Esophagus muscularis mucosa (tissue), 4 donors: ENCODE measurements at places on chromosomes 1 and 21. TPM values are rescaled to one million over a fixed set of nuclear protein-coding genes. Genes with fewer than 3 reads are reported as not detected.

Gene MANEAL
- 1.4 TPM for total RNA-seq

DNA sequence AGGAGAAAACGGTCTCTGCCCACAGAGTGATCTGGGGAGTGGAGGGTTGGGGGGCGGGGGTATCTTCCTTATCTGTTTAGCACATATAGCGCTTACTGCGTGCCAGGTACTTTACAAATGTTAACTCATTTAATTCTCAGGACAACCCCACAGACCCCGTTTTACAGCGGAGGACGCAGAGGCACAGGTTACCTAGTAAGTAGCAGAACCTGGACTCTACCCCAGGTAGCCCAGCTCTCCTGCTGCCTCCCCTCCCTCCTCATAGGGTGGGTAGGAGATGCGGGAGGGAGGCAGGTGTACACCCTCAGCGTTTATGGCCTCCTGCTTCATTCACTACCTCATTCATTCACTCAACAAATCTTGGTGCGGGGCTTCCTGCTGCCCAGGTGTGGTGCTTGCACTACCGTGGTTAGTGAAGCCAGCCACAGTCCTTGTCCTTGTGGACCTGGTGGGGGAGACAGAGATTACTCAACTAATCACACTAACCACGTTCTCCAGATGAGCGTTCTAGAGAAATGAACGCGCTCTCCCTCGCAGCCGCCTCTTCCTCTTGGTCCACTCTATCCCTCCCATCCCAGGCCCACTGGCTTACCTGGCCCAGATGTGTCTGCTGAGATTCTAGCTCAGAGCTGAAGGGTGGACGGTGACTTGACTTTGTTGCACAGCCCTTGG is 102.0 kb downstream of the IER5 start:
- no peak for DNase-seq

GRCh38 chr1:185721553-185721952 is 12.6 kb upstream of the HMCN1 start:
- DNase-seq, result no peak

DNA sequence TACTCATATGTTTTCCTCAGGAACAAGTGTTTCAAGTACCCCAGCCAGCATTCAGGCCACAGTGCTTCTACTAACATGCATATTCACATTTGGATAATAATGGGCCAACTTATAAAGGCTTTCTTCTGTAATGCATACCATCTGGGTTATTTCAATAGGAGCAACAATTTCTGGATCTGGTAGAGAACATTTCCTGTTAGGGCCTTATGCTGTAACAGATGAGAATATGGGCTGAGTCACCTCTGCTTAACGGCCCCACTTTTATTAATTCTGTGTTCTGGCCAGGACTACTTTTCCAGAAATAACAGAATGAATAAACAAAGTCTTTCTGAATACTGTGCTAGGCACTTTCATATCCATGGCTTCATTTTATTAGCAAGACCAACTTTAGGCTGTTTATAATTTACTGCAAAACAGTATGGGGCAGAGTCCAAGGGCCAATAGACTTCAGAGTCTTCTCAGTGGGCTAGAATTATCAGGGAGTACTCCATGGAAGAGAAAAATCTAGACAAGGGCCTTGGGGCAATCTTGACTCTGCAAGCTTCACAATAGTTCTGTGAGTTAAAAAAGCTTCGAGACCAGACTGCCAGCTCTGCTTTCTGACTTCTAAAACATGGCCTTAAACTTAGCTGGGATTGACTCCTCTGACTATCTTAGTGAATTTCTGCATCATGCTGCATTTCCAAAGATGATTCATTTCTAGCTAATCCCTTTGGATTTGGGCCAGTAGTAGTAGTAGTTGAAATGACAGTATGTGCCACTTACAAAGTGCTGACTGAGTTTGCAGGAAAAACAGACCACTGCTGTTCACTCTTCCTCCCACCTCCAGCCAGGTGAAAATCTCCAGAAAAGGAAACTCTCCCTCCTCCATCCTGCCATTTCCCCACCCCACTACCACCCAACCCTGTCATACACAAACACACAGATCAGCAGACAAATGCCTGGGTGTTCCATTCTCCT is 8.2 kb upstream of the SSX2IP start:
- no peak for DNase-seq

Gene OR2L5
- not detected for total RNA-seq

DNA sequence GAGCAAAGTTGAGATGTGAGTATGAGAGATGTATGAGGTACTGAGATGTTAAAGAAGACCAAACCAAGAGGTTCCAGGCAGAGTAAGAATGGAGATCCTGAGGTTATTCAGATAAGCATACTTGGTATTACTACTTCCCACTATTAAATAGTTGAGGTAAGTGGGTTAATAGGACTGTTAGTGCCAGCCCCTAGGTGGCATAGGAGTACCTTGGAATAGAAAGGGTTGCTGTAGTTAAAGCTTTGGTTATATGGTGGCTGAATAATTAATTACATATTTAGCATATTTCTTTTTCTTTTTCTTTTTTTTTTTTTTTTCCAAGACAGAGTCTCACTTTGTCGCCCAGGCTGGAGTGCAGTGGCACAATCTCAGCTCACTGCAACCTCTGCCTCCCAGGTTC is 397.9 kb upstream of the TMPRSS15 start:
- DNase-seq, result no peak

GRCh38 chr1:231727171-231727570 is 100.6 kb downstream of the DISC1 start:
- DNase-seq, result peak; percentile 37

Gene S100A3
- total RNA-seq, result 2.1 TPM

Gene VAV3
- total RNA-seq, result 1.9 TPM

- DNase-seq, result no peak
Measured at GRCh38 chr1:180188684-180189175, 34.1 kb downstream of the QSOX1 start.

DNA sequence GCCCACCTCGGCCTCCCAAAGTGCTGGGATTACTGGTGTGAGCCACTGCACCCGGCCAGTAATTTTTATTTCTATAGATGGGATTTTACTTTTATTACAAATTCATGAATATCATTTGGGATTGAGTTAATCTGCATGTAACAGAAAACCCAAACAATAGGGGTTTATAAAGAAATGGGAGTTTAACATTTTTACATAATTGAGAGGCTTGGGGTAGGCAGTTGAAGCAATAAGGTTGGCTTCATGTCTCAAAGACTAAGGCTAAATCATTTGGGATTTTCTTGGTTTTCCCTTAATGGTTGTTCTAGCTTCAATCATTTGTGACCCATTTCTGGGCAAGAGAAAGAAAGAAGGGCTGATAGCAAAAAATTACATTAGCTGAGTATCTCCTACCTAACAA is 118.7 kb upstream of the FOXD3 start:
- no peak for DNase-seq

DNA sequence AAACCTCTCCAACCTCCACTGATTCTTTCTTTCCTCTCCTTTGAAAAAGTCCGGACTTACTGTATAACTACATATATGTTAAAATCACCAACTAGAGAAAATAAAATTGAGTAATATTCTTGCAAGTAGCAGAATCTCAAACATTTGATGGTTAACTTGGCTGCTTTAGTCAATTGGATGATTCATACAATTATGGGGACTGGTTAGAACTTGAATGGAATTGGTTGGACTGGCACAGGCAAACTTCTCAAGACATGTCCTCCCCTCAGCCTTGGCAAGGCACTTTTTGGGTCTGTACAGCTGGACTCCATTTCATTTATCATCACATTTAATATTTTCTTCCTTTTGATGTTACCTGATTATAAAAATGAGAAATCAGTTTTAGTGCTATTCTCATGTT is 6.5 kb downstream of the WLS start:
- DNase-seq, result no peak

DNA sequence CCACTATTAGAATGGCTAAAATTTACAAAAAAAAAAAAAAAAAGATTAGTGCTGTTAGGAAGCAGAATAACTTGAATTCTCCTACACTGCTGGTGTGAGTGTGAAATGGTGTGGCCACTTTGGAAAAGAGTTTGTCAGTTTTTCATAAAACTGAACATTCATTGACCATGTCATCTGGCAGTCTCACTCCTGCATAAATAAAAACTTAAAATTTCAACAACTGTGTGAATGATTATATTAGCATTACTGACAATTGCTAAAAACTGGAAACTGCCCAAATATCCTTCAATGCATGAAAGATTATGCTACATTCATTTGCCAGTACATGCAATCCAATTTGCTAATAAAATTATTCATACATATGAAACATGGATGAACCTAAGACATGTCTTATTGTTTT is 570.9 kb downstream of the NEGR1 start:
- DNase-seq, result no peak

- DNase-seq, result peak; percentile 78
Measured at GRCh38 chr1:178942285-178943198, 71.7 kb upstream of the ANGPTL1 start.

DNA sequence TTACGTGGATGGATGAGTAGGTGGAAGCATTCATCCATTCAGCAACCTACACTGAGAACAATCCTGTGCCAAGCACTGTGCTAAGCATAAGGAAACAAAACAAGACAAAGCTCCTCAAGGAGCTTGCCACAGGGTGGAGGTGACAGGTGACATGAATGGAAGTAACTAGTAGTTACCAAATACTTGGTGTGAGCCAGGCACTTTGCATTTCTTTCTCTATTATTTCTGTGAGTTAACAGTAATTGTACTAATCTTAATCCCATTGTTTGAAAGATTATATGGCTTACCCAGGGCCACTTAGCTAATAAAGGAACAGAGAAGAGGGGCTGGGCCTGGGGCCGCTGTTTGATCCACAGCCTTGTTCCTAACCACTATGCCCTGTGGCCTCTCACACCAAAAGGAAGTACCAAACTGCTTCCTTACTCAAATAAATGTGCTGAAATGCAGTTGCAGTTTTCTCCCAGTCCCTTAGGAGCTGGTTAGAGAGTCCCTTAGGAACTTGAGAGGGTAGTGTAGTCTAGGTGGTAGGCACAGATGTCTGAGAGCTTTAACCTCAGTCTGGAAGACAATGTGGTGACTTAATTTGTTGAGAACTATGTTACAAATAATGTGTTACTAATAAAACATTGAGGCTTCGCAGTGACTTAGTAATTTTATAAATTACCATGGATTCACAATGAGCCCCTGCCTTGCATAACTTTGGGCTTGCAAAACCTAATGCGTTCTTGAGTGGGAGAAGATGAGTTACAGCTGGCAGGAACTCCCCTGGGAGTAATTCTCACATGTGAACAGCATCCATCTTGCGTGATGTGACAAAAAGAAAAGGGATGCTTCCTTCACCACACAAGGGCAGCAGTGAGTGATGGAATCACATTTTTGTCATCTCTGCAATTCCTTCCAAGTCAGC is 69.8 kb downstream of the MPZL1 start:
- DNase-seq, result peak; percentile 94

- no peak for DNase-seq
Measured at GRCh38 chr1:3012456-3013291, 8.6 kb upstream of the ACTRT2 start.

Gene RAB25
- not detected for total RNA-seq

Gene FAM177B
- total RNA-seq, result not detected

GRCh38 chr1:204623365-204623893 is 62.1 kb downstream of the LRRN2 start:
- DNase-seq, result no peak

- no peak for DNase-seq
Measured at GRCh38 chr1:234931404-234931973, 197.1 kb downstream of the TOMM20 start.

- DNase-seq, result no peak
Measured at GRCh38 chr21:46160907-46161632, 5.7 kb upstream of the FTCD start.

Gene CDC14A
- 12.2 TPM for total RNA-seq

GRCh38 chr1:114979278-114979891 is 50.2 kb upstream of the TSHB start:
- no peak for DNase-seq

- no peak for DNase-seq
Measured at GRCh38 chr1:20416706-20417105, 69.3 kb downstream of the CAMK2N1 start.

Gene TNFAIP8L2
- 5.4 TPM for total RNA-seq

DNA sequence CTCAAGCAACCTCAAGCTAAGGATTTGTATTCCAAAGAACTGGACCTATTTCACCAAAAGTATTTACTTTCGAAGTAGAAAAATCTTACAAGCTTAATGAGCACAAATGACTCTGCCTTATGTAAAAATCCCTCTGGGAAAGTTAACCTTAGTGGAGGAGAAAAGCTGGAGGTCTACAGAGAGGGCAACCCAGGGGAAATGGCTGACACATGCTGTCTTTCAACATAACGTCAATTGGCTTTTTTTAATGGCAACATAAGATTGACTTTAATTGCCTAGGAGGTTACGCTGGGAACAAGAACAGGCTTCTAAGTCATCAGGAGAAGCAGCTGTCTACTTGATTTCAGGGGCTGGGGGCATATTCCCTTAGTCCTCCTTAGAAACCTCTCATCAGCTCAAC is 52.3 kb downstream of the UTP25 start:
- no peak for DNase-seq

Gene OR10Z1
- not detected for total RNA-seq

DNA sequence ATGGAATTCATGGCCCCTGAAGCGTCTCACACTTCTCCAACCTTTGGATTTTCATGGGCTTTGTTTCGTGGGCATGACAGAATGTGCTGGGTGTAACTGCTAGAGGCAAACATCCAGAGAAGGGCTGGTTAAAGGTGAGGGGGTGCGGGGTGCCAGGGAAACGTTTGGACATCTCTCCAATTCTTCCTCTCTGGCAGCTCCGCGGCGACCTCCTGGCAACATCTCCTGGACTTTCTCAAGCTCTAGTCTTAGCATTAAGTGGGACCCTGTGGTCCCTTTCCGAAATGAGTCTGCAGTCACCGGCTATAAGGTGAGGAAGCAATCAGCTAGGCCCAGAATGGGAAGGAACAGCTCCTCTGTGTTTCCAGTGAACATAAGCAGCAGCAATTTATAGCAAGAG is 12.0 kb downstream of the TMEM81 start:
- no peak for DNase-seq

Gene COA6
- total RNA-seq, result 16.5 TPM

Gene TINAGL1
- 337 TPM for total RNA-seq

Gene DCDC2B
- not detected for total RNA-seq

DNA sequence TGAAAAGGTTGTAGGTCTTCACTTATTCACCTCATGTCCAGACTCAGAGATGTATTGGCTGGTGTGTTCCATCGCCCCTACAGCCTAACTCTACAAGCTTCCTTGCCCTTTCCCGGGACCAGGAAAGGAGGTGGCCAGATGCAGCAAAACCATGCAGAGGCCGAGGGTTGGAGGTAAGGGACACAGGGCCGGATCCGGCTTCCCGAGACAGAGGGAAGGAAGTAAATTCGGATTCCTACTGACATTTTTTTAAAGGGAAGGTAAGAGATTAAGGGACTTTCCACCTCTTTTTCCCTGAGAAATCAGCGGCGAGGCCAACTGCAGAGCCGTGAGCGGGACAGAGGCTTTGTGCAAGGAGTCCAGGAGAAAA is 12.7 kb downstream of the EPHA10 start:
- DNase-seq, result no peak

DNA sequence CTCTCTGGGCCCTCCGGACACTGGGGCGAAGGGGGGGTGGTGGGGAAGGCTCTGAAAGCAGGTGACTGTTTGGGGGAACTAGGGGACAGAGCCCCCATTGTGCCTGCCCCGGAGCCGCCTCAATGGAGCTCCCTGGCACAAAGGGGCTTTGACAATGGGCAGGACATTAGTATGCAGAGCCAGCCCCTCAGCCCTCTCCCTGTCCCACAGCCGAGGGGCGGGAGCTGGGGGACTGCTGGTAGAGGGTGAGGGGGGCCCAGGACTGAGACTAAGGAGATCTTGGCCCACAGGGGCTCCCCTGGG is 7.8 kb downstream of the KCNJ10 start:
- DNase-seq, result no peak
